ENCODE measurements at places on chromosomes 12 and 14.
A peak's percentile ranks its signal among the peaks of the same experiment; 100 is the strongest.

- H3K27me3 ChIP-seq, result no peaks in the 10 kb centered on the region
- no peak overlapping the region for H3K27ac ChIP-seq
- H3K36me3 ChIP-seq, result no peaks in the 10 kb centered on the region
- no peak overlapping the region for H3K4me3 ChIP-seq
- DNase-seq, result no peak
Measured at GRCh38 chr14:80615831-80616230, 325.7 kb downstream of the CEP128 start.

- no peaks in the 10 kb centered on the region for H3K4me1 ChIP-seq
- no peak overlapping the region for H3K27ac ChIP-seq
- H3K36me3 ChIP-seq, result no peaks in the 10 kb centered on the region
- peaks cover 26% of the 10 kb centered on the region for H3K27me3 ChIP-seq
Measured at GRCh38 chr12:131153956-131154355, 200.2 kb downstream of the ADGRD1 start.

DNA sequence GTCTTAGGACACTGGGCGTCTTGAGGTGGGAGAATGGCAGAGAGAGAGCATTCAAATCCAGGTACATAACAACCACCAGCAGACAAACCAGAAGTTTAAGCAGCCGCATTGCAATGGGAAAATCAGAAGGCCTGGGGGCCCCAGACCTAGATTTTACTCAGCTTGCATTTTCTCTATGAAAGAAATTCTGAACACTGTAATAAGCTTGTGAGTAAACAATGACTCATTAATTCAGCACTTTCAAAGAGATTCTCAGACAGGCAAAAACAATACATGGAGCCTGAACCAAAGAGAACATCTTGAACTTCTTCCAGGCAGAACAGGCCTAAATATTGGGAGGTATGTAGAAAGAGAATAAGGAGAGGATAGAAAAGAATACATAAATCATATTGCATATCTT, 69.8 kb upstream of the IFNG-AS1 start:
- DNase-seq, result no peak
- H3K27me3 ChIP-seq, result no peaks in the 10 kb centered on the region
- no peak overlapping the region for H3K27ac ChIP-seq
- H3K4me3 ChIP-seq, result no peak overlapping the region
- H3K4me1 ChIP-seq, result no peaks in the 10 kb centered on the region
- H3K36me3 ChIP-seq, result no peaks in the 10 kb centered on the region

DNA sequence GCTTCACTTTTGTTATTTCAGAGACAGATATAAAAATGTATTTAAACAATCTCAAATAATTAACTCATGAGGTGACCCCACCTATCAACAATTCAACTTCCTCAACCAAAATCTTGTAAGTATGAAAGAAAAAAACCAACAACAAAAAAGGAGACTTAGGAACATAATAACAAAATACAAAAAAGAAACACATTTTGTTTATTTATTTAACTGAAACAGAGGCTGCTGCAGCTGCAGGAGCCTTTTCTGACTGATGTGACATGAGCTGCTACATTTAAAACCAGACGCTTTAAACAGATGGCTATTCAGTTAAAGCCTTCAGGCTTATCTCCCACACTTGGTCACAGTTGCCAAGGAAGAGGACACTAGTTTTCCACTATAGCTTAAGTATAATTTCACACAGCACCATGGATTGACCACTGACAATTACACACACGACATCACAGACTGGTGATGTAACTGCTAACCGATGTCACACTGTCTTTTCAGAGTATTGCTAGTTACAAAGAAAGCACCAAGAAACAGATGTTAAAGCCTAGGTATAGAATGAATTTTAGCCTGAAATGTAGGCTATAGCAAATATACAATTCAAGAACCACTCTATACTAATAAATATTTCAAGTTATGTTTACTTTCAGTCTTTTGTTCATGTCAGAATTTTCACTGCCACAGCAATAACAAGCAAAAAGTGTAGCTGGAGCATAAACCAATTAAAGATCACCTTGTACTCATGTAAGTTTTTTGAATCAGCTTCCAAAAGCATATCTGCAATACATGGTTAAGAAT, 113.0 kb downstream of the MED13L start:
- peak overlapping the region; percentile 71 for H3K27ac ChIP-seq
- H3K4me3 ChIP-seq, result no peak overlapping the region
- peaks cover 42% of the 10 kb centered on the region for H3K4me1 ChIP-seq
- H3K36me3 ChIP-seq, result peaks cover 3% of the 10 kb centered on the region
- DNase-seq, result no peak
- H3K27me3 ChIP-seq, result no peaks in the 10 kb centered on the region

GRCh38 chr14:87966816-87967215, 26.2 kb downstream of the GALC start:
- peaks cover 5% of the 10 kb centered on the region for H3K4me1 ChIP-seq
- peaks cover 10% of the 10 kb centered on the region for H3K36me3 ChIP-seq
- DNase-seq, result no peak
- H3K27me3 ChIP-seq, result no peaks in the 10 kb centered on the region

DNA sequence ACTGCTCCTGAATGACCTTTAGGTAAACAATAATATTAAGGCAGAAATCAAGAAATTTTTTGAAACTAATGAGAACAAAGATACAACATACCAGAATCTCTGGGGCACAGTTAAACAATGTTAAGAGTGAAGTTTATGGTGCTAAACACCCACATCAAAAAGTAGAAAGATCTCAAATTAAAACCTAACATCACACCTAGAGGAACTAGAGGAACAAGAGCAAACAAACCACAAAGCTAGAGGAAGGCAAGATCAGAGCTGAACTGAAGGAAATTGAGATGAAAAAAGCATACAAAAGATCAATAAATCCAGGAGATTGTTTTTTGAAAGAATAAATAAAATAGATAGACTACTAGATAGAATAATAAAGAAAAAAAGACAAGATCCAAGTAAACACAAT, 7.2 kb downstream of the OR8S1 start:
- H3K4me1 ChIP-seq, result peaks cover 25% of the 10 kb centered on the region
- no peak overlapping the region for H3K4me3 ChIP-seq
- no peaks in the 10 kb centered on the region for H3K36me3 ChIP-seq

DNA sequence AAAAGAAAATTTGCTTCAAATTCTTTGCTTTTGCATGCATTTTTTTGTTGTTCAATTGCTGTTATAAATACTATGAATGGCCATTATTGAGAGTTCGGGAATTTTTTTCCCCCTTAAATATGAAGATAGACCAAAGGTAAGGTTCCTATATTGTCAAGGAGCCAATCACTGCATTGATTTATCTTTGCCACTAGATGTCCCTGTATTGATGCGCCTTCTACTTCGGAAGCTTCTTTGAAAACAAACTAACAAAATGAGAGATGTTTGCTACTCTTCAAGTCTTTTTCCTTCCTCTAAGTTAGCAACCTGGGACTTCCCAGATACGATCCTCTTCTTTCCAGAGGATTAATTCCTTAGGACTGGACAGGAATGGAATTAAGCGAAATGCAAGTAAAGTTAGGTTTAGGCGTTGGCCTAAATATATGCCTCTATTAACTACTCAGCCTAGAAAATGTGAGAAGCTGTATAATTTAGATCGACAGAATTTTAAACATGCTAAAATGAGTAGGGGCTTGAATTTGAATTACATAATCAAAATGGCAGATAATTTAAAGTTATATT, 318.1 kb downstream of the AEBP2 start:
- H3K4me1 ChIP-seq, result peaks cover 9% of the 10 kb centered on the region
- H3K27me3 ChIP-seq, result no peaks in the 10 kb centered on the region
- H3K36me3 ChIP-seq, result peaks cover 14% of the 10 kb centered on the region
- no peak overlapping the region for H3K27ac ChIP-seq

GRCh38 chr14:99632410-99633035, 12.4 kb upstream of the HHIPL1 start:
- no peaks in the 10 kb centered on the region for H3K36me3 ChIP-seq
- no peak for DNase-seq
- peaks cover 2% of the 10 kb centered on the region for H3K4me1 ChIP-seq
- no peak overlapping the region for H3K4me3 ChIP-seq
- peaks cover 10% of the 10 kb centered on the region for H3K27me3 ChIP-seq

- H3K27ac ChIP-seq, result no peak overlapping the region
- H3K4me1 ChIP-seq, result no peaks in the 10 kb centered on the region
- peaks cover 16% of the 10 kb centered on the region for H3K27me3 ChIP-seq
Measured at GRCh38 chr12:5438671-5439200, 6.8 kb downstream of the NTF3 start.

- H3K27me3 ChIP-seq, result no peaks in the 10 kb centered on the region
- peak; percentile 23 for DNase-seq
- no peak overlapping the region for H3K4me3 ChIP-seq
- peaks cover 3% of the 10 kb centered on the region for H3K4me1 ChIP-seq
- H3K27ac ChIP-seq, result no peak overlapping the region
- no peaks in the 10 kb centered on the region for H3K36me3 ChIP-seq
Measured at GRCh38 chr14:22994762-22995275, 12.5 kb upstream of the AJUBA start.

GRCh38 chr12:52321418-52321817, 220 bp upstream of the KRT83 start:
- H3K27me3 ChIP-seq, result peaks cover 27% of the 10 kb centered on the region
- H3K36me3 ChIP-seq, result no peaks in the 10 kb centered on the region
- H3K4me1 ChIP-seq, result no peaks in the 10 kb centered on the region
- no peak overlapping the region for H3K4me3 ChIP-seq

DNA sequence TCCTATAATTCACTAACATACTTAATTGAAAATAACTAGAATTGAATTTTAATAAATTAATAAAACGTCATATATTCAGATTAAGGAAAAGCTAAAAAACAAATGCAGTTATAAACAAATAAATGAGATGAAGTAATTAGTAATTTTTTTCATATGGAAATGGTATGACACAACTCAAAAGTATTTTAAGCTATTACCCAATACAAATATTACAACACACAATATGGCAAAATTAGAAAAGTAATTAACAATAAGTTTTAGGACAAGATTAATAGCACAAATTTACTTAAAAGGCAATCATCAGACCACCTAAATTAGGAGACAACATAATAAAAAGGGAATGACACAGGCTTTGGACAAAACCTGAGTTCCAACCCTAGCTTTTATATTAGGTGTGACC, 81.7 kb downstream of the EEA1 start:
- H3K27ac ChIP-seq, result no peak overlapping the region
- no peaks in the 10 kb centered on the region for H3K27me3 ChIP-seq
- H3K36me3 ChIP-seq, result peaks cover 14% of the 10 kb centered on the region
- no peaks in the 10 kb centered on the region for H3K4me1 ChIP-seq
- no peak overlapping the region for H3K4me3 ChIP-seq

Data from activated naive CD8-positive, alpha-beta T cell treated with anti-CD3 and anti-CD28 coated beads for 36 hours (primary cell).